NCI-H1417 treated with DMSO at 0.1 percent for 48 hours (cell line): ENCODE measurements at places on chromosomes 13 and 19.

DNA sequence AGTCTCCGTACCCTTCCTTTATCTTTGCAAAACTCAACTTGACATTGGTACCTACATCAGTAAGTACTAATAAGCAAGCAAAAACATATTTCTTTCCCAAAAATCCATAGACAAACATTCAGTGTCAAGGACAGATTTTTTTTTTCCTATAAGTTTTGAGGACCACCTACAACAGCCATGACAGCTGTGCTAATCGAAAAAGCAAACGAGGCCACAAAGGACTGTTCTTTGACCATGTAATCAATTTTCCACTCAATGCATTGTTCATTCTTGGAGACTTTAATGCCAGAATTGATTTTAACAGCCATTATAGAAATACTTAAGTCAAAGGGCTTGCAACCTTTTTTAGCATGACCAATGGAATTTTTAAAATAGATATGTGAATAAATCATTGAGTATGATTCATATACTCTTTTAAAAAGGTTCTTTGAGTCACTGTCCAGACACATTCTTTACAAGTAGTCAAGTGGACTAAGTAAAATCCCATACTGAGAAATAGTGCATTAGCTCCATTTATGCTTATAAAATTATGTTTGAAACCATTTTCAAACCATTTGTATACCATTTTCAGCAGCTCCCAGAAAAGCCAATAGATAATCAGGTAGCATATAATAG lies 323.9 kb downstream of the MZT1 start:
- no peak for DNase-seq

- no peak for DNase-seq
Observed at GRCh38 chr19:11295665-11296245, at the start of gene TSPAN16. TSPAN16 (plus strand) TSS chr19:11296160; CDS start chr19:11296298, 138 bp downstream.

GRCh38 chr13:44112700-44113329 lies 233.1 kb downstream of the LACC1 start:
- DNase-seq: no peak

- DNase-seq: no peak
Observed at GRCh38 chr19:15995536-15995935, 46.7 kb downstream of the OR10H4 start.

DNA sequence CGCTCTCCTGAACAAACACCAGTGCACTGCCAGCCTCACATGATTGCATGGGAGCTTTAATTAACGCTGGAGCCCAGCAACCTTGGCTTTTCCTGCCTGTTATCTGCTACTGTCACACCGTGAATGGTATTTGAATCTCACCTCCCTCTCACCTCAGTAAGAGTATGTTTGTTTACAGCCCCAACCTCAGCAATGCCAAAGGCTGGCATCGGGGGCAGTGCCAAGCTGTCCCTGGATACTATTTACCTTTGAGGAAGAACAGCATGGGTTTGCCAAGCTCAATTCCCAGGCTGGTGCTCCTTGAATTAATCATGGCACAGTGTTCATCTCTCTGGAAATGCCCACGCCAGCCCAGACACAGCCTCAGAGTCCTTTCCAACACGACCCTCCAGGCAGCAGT lies 57.2 kb upstream of the SERPINE3 start:
- DNase-seq: no peak

- DNase-seq: no peak
Observed at GRCh38 chr13:31276421-31276820, 76.6 kb downstream of the B3GLCT start.

DNA sequence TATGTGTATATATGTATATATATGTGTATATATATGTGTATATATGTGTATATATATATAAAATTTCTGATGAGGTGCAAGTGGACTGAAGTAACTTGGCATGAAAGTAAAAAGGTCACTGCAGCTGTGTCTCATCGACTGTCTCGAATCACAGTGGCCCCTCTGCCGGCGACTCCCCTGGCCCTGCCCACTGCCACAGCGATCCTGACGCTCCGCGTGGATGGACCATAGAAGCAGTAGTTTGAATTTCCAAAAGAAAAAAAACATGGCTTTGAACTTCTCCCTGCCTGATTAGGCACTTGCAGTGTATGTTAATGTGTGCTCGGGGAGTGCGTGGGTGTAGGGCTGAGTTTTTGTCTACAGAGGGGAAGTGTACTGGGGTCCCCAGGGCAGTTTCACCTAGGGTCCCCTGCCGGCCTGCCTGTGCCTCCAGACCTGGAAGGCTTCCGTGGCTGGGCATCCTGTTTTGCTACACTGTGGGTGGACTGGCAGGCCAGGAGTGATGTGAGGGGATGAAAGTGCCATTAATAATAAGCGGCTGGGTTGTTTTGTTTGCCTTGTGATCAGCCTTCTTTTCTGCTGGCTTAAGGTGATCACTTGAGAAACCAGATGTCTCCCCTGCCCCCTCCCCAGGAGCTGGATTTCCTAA lies 10.8 kb downstream of the ZIC5 start:
- DNase-seq: no peak

- DNase-seq: no peak
Observed at GRCh38 chr13:42377640-42378382, 105.9 kb downstream of the AKAP11 start.

DNA sequence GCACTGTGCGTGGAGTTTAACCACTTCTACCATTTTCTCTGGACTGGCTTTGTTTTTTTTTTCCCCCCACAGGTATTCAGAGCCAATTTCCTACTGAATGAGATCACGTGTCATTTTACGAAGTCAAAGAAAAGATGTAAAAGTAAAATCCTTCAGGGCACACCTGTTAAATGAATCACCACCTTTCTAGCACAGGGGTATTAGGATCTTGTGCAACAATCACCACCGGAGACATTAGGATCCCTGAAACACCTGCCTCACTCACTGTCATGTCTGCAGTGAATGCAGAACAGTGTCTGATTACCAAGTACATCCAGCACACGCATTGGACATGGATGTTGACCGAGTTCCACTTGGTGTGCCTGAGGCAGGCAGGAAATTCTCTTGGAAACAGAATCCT lies 17.2 kb downstream of the BRD4 start:
- no peak for DNase-seq

DNA sequence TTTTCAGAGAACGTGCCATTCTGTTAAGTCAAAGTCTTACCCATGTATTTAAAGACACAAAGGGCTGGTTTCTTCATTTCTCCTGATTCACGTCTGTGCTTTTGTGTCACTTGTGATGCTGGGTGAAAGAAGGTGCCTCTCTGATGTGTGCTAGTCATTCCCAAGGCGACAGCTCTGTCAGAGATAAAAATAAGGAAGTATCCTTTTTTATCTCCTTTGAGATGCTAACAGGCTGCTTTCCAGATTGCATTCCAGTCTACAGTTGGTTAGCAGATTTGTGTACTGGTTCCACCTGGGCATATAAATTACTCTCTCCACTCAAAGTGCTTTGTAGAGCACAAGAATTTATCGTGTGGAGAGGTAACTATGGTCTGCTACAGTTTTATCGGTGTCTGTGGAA lies 33.5 kb upstream of the DCT start:
- DNase-seq: no peak

DNA sequence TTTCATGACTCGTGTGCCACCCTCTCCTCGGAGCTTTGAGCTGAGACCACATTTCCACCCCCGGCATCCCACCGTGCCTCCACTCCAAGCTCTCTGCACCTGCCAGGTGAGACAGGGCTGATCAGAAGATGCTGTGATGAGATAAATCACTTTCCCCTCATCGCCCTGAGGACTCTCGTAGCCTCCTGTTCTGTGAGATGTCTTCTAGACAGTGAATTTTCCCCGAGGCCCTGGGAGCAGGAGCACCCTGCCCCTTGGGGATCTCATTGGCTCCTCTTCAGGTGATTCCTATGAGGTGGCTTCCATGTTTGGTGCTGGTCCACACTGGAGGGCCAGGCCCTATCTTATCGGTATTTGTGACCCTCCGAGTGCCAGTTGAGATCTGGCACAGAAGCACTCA lies 154.0 kb upstream of the TSHZ3 start:
- no peak for DNase-seq

GRCh38 chr13:105569816-105570215 lies 965.6 kb downstream of the EFNB2 start:
- no peak for DNase-seq

DNA sequence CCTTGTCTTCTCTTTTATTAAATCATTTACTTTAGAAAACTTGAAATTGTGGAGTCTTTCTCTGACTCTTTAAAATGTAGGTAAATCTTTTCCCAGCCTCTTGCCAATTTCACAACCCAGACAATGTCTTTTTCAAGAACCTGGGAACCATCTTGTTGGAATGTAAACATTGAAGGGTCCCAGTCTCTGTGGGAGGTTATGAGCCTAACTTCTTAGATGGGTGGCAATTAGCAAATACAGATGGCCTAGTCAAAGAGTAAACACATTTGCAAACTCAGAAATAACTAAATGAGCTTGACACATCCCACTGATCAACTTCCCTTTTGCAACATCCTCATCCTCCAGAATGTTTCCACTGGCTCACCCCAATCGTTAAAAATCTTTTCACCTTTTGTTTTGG lies 721.0 kb downstream of the PCDH9 start:
- DNase-seq: no peak

GRCh38 chr13:77800219-77800618 lies 102.7 kb downstream of the SLAIN1 start:
- no peak for DNase-seq

GRCh38 chr19:48239120-48239519 lies 16.6 kb downstream of the CARD8 start:
- DNase-seq: no peak

DNA sequence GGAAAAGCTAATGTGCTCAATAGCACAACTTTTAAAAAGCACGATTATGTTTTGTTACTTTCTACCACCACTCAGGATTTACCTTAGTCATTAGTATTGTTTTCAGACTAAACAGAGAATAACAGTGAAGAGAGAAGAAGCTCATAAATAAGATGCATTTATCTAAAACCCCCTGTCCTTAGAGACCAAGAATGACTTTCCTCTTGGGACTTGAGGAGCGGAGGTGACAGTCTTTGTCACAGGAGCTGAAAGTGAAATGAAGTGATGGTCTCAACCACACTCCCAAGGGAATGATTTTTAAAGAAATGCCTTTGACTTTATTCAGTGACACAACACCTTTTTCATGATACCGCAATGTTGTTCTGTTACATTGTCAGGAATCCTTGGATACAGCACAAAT lies 190.6 kb upstream of the NBEA start:
- DNase-seq: no peak

- no peak for DNase-seq
Observed at GRCh38 chr19:49297403-49297802, 27.6 kb downstream of the SLC6A16 start.

GRCh38 chr13:59364641-59365085 lies 799.1 kb downstream of the DIAPH3 start:
- no peak for DNase-seq

GRCh38 chr13:36750946-36751345 lies 68.1 kb upstream of the RFXAP start:
- no peak for DNase-seq

GRCh38 chr13:20616059-20616797 lies 49.3 kb downstream of the IFT88 start:
- no peak for DNase-seq

- no peak for DNase-seq
Observed at GRCh38 chr13:46896341-46897137, at the start of gene HTR2A. HTR2A (minus strand) TSS chr13:46897053; CDS start chr13:46895906, 1,147 bp downstream.

GRCh38 chr13:111925146-111925875 lies 141.6 kb upstream of the SOX1 start:
- DNase-seq: no peak

DNA sequence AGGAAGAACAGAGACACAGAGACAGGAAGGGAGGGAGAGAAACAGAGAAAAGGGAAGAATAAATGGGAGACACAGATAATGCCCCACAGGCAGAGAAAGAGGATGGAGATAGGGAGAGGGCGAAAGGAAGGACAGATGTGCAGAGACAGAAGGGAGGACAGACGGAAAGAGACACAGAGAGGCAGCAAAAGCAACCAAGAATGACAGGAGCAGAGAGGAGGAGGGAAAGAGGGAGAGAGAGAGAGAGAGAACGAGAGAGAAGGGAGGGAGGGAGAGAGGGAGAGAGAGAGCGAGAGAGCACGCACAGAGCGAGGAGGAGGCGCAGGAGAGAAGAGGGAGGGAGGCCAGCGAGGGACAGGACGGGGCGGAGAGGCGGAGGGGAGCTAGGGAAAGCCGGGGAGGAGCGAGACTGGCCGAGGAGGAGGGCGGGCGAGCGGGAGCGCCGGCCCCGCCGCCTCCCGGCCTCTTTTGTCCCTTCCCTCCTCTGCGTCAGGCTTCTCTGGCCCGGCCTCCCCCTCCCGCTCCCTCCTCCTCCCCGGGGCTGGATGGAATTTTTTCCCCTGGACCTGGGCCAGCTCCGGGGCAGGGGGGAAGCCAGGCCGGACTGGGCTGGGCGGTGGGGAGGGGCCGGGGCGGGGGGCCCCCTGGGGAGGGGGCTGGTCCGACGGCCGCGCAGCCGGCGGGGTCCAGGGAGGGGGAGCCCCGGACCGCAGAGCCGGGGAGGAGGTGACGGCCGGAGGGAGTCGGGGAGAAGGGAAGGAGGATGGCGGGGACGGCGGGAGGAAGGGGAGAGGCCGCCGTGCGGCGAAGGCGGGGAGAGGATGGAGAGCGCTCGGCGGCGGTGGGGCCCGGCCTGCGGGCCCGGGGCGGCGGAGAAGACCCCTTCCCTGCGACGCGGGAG lies 4.2 kb upstream of the SPACA6 start:
- DNase-seq: peak; percentile 44

DNA sequence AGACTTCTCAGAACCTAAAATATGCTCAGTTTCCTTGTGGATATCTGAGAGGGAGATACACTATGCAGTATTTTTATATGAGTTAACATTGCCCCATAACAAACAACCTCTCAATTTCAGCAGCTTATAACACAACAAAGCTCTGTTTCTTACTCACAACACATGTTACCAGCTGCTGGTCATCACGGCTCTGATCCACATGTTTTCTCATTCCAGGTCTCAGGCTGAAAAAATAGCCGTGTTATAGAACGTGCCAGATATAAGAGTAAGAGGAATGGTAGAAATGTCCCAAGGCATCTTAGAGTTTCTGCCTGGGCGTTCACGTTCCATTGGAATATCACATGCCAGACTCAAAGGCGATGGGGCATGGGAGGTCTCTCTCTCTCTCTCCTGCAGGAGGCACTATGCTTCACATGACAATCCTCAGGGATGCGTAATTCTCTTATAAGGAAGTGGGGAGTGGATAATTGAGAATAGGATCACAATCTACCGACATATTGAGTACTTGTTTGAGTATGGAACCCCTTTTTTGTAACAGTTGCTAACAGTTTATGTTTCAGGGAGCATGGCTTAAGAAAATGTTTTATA lies 246.6 kb downstream of the NHLRC3 start:
- DNase-seq: no peak

DNA sequence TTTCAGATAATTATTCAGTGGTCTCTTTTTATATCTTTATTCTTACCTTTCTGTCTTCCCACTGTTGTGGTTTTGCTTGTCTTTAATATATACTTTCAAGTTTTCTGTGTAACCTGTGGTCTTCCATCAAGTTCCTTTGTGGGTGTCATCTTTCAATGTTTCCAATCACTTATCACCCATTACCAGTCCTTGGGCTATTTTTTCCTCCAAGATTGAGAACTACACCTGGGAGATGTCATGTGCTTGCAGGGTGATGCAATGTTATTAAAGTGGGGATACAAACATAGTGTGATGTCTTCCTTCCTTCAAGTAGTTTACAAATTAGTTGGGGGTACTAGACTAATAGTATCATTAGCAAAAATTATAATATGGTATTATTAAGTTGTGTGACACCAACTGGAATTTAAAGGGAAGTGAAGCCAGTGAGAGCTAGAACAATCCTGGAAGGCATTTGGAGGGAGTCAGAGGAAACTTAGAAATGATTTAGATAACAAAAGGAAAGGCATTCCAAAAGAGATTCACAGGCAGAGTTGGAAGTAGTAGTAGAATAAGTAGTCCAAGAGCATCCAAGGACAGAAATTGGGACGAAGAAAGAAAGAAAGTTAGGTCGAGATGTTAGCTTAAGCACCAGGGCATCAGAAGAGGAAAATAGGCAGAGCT lies 3.4 kb downstream of the FNDC3A start:
- DNase-seq: no peak

- DNase-seq: no peak
Observed at GRCh38 chr13:40987606-40988280, 31.4 kb downstream of the ELF1 start.
